ENCODE measurements at places on chromosomes 11 and 22.

DNA sequence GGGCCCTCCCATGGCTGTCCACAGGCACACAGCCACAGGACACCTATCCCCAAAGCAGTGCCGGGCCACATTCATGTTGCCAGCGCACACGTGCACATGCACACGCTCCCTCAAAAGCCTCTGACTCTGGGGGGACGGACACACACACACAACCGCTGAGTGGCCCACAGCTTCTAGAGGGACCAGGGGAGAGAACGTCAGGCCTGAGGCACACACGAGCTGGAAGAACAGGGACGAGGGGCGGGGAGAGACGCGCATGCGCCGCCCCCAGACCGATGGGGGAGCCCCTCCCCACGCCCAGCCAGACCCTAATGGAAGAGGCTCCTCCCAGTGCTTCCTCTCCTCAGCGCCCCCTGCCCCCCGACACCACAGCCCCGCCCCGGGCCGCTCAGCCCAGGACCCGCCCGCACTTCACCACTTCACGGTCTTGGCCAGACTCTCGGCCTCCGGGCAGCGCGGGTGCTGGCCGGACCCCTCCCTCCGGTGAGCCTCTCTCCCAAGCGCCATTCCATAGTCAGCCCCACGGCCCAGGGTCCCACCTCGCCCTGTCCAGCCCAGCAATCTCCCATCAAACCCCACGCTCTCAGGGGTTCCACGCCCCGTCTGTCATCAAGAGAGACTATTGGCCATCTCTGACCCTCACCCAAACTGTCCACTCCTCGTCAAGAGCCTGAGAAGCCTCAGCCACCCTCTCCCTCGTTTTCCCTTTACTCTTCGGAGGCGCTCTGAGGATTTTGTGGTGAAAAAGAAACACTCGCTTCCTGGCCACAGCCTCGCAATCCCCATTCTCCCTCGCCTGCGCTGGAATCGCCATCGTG is 11.7 kb downstream of the NRXN2 start:
- no peak for DNase-seq

GRCh38 chr11:8831861-8832260 is 79.1 kb upstream of the AKIP1 start:
- DNase-seq, result no peak

GRCh38 chr11:114106047-114106446 is 46.5 kb downstream of the ZBTB16 start:
- DNase-seq, result no peak

DNA sequence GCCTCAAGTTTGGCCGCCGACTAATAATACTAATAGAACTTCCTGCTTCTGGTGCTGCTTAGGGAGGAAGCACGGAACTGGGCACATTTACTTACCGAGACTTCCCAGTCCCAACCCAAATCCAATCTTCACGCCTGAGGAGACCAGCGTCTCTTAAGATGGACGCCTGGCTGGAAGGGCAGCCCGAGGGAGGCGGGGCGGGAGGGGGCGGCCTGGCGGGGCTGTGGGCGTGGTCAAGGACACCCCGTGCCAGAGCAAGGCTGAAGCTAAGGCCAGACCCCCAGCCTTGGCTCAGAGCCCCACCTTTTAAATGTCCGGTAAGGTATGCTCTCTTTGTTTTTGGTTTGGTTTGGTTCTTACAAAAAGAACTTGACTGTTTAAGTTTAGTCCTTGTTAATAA is at the start of gene GDPD4:
TSS of gene GDPD4 (minus strand) at position 177 of the 400 bp plus-strand sequence. CDS start 16,549 bp downstream, outside the sequence.
- DNase-seq, result no peak

DNA sequence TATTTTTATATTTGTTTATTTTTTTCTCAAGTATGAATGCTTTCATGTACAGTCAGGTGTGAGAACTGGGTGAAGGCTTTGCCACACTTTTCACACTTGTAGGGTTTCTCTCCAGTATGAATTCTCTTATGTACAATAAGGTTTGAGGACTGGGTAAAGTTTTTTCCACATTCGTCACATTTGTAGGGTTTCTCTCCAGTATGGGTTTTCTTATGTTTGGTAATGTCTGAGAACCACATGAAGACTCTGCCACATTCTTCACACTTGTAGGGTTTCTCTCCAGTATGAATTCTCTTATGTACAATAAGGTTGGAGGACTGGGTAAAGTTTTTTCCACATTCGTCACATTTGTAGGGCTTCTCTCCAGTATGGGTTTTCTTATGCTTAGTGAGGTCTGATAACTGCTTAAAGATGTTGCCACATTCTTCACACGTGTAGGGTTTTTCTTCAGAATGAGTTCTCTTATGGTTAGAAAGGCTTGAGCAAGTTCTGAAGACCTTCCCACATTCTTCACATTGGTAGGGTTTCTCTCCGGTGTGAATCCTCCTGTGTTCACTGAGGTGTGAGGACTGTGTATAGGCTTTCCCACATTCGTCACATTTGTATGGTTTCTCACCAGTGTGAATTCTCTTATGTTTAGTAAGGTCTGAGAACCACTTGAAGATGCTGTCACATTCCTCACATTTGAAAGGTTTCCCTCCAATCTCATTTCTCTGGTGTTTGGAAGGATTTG is 19.7 kb downstream of the ZNF195 start:
- no peak for DNase-seq

- no peak for DNase-seq
Measured at GRCh38 chr11:128660947-128661346, 32.9 kb upstream of the FLI1 start.

- DNase-seq, result no peak
Measured at GRCh38 chr22:23107487-23108248, 34.1 kb downstream of the RSPH14 start.

DNA sequence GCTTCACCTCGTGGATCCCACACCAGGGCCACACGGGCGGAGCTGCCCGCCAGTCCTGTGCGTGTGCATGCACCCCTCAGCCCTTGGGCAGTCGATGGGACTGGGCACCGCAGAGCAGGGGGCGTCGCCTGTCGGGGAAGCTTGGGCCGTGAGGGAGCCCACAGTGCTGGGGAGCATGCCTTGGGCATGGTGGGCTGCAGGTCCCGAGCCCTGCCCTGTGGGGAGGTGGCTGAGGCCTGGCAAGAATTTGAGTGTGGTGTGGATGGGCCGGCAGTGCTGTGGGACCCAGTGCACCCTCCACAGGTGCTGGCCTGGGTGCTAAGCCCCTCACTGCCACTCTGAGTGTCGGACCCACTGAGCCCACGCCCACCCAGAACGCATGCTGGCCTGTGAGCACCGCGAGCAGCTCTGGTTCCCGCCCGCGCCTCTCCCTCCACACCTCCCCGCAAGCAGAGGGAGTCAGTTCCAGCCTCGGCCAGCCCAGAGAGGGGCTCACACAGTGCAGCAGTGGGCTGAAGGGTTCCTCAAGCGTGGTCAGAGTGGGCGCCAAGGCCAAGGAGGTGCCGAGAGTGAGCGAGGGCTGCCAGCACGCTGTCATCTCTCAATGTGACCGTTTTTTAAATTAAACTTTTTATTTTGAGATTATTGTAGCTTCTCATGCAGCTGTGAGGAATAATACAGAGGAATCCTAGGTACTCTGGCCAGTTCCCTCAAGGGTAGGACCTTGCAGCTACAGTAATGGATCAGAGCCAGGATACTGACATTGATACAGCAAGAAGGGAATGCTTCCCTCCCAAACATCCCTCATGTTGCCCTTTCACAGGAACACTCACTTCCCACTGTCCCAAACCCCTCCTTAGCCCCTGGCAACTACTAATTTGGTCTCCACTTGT is 127.7 kb downstream of the CRYBB2 start:
- DNase-seq, result no peak

GRCh38 chr11:100220801-100221200 is 466.3 kb upstream of the ARHGAP42 start:
- DNase-seq, result no peak

- no peak for DNase-seq
Measured at GRCh38 chr11:45217991-45218390, 68.2 kb downstream of the SYT13 start.

DNA sequence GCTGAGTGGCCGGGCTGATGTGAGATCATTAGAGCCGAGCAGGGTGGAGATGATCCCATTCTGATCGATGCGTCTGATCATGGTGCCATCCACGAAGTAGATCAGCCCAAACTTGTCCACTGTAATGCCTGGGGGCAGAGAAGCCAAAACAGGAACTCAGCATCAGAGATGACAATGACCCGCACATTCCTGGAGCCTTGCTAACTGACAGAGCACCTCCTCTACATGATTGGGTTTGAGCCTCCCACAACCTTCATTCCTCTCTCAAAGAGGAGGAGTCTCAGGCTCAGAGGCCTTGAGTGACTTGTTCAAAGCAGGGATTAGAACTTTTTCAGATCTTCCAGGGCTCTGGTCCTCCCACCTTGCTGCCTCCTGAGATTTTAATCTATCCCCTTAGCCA is 133.7 kb upstream of the NARS2 start:
- DNase-seq, result no peak

GRCh38 chr11:72327606-72328005 is 83.6 kb upstream of the PHOX2A start:
- no peak for DNase-seq

DNA sequence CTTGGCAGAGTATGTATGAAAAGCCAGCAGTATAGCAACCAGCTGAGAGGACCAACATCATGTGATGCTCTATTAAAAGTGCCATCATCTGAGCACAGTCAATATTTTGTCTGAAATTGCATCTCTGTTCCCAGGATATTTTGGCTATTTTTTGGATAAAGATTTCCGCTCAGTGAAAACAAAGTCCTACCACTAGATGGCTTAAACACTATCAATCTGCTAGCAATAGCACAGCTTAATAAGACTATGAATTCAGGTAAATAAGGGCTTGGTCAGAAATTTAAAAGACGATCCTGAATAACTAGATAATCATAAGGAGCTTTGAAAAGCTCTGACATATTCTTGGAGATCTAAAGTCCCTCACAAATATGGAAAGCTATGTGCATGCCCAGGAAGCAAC is 74.4 kb downstream of the MS4A13 start:
- DNase-seq, result no peak

GRCh38 chr11:6385046-6385777 is 5.1 kb upstream of the SMPD1 start:
- DNase-seq, result no peak

- DNase-seq, result peak; percentile 59
Measured at GRCh38 chr11:59680287-59681154, 11.7 kb upstream of the PATL1 start.

GRCh38 chr11:16098526-16099205 is 257.7 kb downstream of the SOX6 start:
- no peak for DNase-seq

DNA sequence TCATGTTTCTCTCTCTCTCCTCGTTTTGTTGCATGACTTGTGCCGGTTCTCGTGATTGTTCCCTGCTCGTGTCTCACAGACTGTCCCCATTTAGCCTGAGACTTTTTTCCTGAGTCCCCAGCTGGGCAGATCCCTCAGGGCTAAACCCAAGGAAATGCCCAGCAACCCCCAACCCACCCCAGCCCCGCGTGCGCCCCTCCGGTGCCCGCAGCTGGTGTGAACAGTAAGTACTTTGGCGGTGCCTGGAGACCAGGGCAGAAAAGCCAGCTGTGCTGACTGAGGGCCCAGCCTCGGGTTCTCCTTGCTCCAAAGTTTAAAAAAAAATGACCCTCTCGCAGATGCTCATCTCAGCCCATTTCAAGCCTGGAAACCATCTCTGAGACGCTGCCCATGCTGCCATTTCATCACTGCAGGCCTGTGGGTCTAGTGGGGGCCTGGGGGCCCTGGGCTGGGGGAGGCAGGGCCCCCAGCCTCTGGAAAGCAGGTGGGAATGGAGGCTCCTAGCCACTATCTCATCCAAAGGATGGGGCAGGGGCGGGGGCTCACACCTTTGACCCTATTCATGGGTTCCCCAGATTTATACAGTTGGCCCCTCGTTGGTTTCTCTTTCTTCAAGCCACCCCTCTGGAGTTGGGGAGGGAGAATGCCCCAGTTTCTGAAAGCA is 41.8 kb downstream of the KCNC1 start:
- DNase-seq, result no peak

GRCh38 chr11:30025396-30026139 is 8.7 kb upstream of the KCNA4 start:
- DNase-seq, result no peak

- DNase-seq, result no peak
Measured at GRCh38 chr11:75420224-75421034, 12.6 kb downstream of the KLHL35 start.

DNA sequence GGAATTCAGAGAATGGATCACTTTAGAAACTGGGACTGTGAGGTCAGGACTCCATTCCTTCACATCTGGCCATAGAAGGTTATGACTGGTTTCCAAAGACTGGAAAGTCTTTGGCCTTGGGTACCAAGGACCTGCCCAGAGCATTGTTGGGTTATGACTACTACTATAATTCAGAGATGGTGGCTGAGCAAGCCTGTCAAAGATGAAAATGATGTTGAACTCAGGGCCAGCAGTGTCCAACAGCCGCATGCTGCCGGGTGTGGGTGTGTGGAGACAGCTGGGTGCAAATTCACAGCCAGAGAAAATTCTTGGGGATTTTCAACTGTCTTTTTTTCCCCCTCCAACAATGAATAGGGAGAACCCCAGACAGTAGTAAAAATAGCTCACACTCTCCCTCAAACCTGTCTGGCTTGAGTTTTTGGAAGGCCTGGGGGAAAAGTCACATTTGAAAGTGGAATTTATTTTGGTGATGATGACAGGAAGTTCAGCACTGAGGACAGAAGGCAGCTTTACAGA is 166.8 kb upstream of the NCAM1 start:
- no peak for DNase-seq

GRCh38 chr11:70429724-70430521 is 31.6 kb downstream of the CTTN start:
- DNase-seq, result no peak

- DNase-seq, result no peak
Measured at GRCh38 chr22:40789131-40789530, 30.0 kb downstream of the SLC25A17 start.

DNA sequence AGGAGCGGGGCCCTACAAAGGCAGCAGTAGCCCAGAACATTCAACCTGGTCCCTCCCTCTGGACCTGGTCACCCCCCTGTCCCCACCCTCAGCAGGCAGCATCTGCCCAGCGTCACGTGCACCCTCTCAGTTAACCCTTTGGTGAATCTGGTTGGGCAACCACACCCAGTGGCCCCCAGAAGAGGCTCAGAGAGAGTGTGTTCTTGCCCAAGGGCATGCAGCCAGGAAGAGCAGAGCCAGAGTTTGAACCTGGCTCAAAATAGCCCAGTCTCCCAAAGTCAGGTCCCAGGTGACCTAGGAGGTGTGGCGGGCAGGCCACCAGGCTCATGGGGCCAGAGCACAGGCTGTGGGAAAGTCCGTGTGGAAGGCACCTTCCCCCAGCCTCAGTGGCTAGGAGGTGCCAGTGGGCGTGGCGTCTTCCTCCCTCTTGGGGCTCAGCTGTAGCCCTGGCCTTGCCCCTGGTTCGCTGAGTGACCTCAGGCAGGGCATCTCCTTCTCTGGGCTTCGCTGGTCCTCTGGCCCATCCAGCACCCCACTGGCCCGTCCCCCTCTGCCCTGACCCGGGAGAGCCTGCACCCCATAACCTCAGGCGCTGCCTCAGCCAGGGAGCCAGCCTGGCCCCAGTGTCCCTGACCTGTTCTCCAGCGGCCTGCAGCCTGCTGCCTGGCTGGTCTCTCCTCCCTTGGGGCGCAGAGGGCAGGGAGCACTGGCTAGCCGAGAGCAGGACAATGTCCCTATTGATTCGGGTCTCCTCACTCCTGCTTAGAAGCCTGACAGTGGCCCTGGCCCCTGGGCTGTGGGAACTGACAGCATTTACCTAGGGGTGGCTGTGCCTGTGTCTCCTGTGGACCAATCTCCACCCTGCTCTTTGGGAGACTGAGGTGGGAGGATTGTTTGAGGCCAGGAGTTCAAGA is 7.0 kb downstream of the ALDH3B1 start:
- no peak for DNase-seq

- peak; percentile 10 for DNase-seq
Measured at GRCh38 chr11:46948378-46949131, 12.0 kb downstream of the CSTPP1 start.

Measured in activated CD4-positive, alpha-beta T cell treated with anti-CD3 and anti-CD28 coated beads, Interleukin-2, Interleukin-4, amounts not matched to agents 100 ng/mL and 50 ng/mL, durations not matched to agents 16 hours and 8 hours (primary cell).